Renal cortex interstitium (tissue), 15 donors: ENCODE measurements at places on chromosomes 2 and 18. TPM values are rescaled to one million over a fixed set of nuclear protein-coding genes. Genes with fewer than 3 reads are reported as not detected.

GRCh38 chr2:109384308-109385271 lies 229.2 kb downstream of the SEPTIN10 start:
- no peak for DNase-seq

- DNase-seq: peak; percentile 34
These were observed 80.2 kb downstream of the NDUFA10 start for GRCh38 chr2:239944694-239945551.

DNA sequence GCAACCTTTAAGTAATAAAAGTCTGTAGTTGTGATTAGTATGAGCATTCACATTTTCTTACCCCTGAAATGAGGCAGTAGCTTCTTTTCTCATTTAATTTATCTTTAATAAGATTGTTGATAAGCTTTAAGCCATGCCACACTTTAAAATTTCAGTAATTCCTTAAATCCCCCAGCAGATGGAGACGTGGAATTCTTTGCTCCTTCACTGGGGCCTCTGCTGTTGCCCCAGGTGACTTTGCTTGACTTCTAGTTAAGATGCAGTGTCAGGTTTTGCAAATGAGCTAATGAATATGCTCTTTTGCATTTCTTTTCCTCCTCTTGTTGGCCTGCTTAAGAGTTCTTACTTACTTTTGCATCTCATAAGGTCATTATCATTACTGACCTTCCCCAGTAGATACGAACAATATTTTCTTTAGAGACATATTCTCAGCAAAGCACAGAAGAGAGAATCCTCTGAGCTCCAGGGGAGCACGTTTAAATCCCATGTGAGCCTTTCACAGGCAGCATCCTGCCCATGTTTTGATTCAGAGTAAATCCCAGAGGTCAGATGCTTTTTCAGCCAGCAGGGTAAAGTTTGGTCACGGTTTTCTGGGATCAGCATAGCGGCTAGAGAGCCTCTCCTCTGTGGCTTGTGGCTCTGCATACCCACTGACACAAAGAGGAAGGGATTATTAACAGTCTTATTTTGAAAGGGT lies 222.9 kb downstream of the PTPRM start:
- peak; percentile 19 for DNase-seq

GRCh38 chr2:120222186-120223033 lies 790 bp downstream of the TMEM185B start:
- DNase-seq: no peak

- no peak for DNase-seq
These were observed 187.7 kb downstream of the ZFP36L2 start for GRCh38 chr2:43038696-43039094.

- no peak for DNase-seq
These were observed 1.0 kb upstream of the ZNF532 start for GRCh38 chr18:58863539-58864145.

DNA sequence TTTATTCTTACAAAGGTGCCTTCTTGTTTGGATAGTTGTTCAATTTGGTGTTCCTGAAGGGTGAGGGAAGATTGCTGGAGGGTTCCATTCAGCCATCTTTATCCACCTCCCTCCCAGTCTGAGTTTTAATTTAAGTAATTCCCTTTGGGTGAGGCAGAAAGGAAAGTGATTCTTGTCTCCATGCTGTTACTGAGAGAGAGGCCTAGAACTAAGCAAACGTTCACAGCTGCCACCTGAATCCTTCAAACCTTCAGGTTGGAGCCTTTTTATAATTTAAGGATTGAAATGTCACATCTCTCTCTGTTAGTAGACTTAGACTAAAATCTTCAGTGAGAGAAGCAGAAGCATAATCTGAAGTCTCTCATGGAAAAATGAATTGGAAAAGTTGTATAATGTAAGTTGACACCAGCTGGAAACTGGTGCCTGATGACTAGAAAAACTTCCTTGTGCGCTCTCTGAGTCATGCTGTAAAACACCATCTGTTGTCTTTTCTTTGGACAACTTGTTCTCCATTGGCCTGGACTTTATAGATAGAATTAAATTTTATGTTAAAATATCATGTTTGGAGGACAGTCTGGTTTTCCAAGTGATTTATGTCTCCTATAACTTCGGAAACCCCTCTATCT lies 14.6 kb downstream of the STRADB start:
- DNase-seq: no peak

DNA sequence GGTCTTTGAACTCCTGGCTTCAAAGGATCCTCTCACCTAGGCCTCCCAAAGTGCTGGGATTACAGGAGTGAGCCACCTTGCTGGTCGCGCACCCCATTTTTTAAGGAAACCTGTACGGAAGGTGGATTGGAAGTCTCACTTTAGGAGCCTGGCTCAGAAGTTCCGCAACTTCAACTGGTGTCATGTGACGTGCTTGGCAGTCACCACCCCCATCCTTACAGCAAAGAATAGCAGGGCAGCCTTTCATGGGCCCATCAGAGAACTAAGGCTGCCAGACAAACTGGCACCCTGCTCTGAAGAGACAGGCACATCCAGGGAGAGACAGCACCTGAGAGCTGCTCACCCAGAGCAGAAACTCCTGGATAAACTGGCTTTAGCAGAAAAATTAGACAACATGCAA lies 3.3 kb upstream of the SLC66A2 start:
- DNase-seq: no peak

DNA sequence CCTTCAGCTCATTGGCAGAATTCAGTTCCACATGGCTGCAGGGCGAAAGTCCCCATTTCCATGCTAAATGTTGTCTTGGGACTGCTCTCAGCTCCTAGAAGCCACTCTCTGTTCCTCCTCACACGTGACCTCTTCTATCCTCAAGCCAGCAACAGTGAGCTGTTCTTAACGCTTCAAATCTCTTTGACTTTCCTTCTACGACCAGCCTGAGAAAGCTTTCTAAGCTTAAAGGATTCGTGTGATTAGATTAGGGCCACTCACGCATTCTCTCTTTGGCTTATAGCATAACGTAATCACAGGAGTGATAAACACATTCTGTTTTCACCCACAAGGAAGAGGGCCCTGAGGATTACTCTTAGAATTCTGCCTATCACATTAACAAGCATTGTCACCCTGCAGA lies 29.8 kb upstream of the LAMA1 start:
- DNase-seq: no peak

GRCh38 chr18:45891806-45892205 lies 66.3 kb downstream of the SIGLEC15 start:
- no peak for DNase-seq

GRCh38 chr2:201465524-201465971 lies 14.0 kb downstream of the STRADB start:
- DNase-seq: no peak

DNA sequence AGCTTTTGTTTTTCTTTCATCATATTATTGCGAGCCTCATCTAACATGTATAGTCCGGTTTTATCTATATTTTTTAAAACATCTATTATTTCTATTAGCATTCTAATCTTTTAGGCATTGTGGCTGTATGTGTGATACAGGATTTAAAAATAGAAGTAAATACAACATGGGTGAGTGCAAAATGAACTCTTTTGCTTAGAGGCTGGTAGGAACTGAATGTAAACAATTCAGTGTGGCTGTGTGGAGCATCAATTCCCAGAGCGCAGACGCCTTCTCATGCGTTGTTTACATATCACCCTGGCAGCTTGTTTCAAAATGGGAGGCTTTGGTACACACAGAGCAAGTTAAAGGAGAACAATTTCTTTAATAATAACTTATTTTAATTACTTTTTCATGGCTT lies 836 bp downstream of the DTNA start:
- peak; percentile 51 for DNase-seq

DNA sequence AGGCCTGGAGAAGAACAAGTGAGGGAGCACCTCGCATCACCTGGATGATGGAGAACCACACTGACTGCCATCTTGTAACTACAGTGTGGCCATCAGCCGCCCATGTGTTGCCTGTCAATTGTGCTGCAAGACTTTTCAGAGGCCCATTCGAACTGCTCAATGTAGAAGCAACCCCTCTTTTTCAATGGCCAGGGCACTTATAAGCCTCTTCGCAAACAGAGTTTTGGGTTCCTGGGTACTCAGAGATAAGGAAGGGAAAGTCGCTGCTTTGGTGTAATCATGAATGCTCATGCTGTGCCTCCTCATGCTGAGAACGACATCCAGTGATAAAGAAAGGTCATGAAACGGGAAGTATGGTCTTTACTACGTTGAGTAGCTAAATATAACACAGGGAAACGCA lies 143.9 kb upstream of the SLC39A10 start:
- no peak for DNase-seq

DNA sequence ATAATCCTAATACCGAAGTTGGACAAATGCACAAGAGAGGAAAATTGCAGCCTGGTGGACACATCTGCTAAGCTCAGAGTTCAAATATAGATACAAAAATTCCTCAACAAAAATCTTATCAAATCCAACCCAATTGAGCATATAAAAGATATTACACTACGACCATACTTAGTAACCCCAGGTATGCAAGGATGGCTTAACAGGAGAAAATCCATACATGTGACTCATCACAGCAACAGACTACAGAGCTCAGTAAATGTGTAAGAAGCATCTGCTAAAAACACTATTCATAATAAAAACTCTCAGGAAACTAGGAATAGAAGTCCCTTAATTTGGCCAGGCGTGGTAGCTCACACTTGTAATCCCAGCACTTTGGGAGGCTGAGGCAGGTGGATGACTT lies 28.3 kb downstream of the HS6ST1 start:
- DNase-seq: no peak

DNA sequence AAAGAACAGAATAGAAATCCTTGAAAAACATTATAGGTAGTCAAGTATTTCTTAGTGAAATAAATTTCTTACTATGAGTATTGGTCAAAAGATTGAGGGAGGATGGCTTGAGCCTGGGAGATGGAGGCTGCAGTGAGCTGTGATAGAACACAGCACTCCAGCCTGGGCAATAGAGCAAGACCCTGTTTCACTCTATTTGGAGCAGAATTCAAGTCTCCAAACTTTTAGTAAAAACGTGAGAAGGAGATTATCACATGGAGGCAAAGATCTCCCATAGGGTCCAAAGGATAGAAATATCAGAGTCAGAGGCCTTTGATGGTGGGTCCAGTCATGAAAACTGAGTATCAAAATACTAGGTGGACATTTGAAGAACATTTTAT lies 2.4 kb upstream of the MYL12A start:
- no peak for DNase-seq

DNA sequence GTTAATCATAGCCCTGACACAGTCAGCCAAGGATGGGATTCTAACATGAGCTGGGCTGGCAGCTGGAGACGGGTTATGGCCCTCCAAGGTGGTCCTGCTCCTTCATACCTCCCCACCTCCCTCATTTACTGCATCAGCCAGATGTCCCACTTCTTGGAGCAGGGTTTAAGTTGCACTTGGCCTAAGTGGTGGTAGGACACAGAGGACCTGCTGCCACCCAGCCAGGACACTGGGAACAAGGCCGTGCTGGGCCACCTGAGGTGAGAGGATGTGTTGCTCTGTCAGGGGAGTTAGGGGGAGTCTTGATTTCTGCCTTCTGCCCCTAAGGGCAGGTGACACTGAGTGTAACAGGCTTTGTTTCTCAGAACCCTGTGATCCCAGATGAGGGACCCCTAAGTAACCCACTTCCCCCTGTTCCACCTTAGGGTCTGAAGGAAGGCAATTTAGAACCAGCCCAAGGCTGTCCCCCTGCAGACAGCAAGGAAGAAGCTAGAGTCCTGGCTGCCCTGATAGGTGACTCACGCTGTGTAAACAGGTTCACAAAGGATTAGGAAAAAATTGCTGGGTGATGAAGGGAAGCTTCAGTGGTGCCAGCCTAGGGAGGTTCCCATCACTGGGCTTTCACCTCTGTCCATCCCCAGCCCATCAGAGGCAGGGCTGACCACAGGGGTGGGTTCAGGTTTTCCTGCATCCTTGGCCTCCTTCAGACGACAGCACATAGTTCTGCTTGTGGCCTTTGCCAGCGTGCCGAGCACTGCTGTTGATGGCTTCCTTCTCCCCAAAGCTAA lies 114.3 kb upstream of the MCFD2 start:
- DNase-seq: no peak

GRCh38 chr2:225581135-225581534 lies 181.6 kb downstream of the NYAP2 start:
- no peak for DNase-seq

DNA sequence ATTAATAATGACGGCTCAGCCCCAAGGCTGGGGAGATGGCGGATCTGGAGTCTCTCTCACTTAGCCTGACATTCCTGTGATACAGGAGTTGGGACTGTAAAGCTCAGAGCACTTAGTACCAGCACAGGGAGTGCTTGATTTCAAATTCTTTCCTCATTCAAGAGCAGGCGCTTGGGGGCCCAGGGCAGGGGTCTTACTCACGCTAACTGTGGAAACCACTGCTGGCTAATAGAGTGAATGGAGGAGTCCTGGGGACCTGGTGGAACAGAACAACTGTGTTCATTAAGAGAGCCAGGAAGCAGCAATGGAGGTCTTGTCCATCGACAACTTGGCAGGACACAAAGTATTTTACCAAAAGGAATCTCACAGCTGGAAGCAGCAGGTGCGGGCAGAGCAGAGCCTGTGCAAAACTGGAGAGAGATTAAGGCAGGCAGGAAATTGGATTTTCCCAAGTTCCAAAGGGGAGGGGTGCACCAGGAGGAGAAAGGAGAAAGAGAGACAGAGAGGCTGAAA lies 358.9 kb downstream of the TNS1 start:
- DNase-seq: no peak

GRCh38 chr2:237485304-237485703 lies 1.7 kb upstream of the MLPH start:
- no peak for DNase-seq

GRCh38 chr18:73164430-73164829 lies 296.6 kb upstream of the NETO1 start:
- no peak for DNase-seq

GRCh38 chr2:212078103-212078502 lies 460.5 kb downstream of the ERBB4 start:
- DNase-seq: no peak

TUBA3E gene
- not detected for polyA plus RNA-seq

PDK1 gene
- polyA plus RNA-seq: 11.6 TPM

MATN3 gene
- 4.3 TPM for polyA plus RNA-seq

DSG1 gene
- not detected for polyA plus RNA-seq

MC2R gene
- not detected for polyA plus RNA-seq

SCYGR4 gene
- not detected for polyA plus RNA-seq

UGT1A10 gene
- not detected for polyA plus RNA-seq

PLEK gene
- 4.2 TPM for polyA plus RNA-seq

GKN2 gene
- polyA plus RNA-seq: not detected

STARD6 gene
- polyA plus RNA-seq: 0.30 TPM
